Nucleus accumbens (tissue), 56 donors: ENCODE measurements at places on chromosomes 1 and 21.

DNA sequence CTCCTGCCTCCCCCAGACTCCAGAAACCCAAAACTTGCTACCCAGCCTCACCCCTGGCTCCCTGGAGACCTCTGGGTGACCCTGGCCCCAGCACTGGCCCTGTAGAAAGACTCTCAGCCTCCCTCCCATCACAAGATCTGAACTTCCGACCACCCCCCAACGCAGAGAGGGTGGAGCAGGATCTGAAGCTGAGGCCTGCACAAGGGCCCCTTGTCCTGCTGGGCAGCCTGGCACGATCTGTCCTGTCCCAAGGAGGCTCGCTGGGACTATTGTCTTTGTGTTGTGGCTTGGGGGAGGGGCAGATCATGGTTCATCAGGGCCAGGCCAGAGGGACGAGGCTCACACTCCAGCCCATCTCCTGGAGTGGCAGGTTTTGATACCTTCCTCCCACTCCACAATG, 20.0 kb downstream of the PHLDA3 start:
- no peak for DNase-seq

GRCh38 chr21:43893536-43894205, 28.6 kb downstream of the AGPAT3 start:
- DNase-seq: no peak

- DNase-seq: no peak
Measured at GRCh38 chr1:82931006-82931405, 1067.9 kb downstream of the TTLL7 start.

DNA sequence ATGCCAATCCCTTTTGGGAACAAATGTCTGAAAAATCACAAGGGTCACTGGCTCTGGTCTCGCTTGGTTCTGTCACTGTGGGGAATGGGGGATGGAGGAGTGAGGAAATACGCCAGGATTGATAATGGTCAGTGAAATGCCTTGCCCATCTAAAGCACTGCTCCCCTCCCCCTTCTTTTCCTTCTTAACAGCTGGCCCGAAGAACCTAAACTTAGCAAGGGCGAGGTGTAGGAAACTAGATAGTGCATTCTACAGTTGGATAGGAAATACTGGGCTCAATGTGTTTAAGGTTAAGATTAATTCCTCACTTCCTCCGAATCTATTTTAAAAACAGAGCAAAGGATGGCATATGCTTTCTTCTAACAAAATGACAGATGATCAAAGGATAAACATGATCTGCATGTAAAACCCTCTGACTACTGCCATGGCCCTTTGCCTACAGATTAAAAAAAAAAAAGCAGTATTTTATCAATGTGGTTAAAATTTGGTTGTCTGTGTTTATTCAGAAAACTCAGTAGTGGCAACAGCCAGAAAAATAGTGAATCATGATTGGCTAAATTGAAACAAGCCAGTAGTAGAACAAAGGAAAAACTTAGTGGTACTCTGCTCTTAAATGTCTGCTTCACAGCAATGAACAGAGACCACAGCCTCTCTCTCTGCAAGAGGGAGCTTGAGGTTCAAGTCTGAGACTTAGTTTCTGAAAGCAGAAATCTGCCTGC, 86.1 kb upstream of the VAV3 start:
- DNase-seq: no peak

GRCh38 chr1:107139833-107140702, 771 bp upstream of the NTNG1 start:
- DNase-seq: no peak

GRCh38 chr1:203690730-203691129, 64.1 kb downstream of the ATP2B4 start:
- no peak for DNase-seq

DNA sequence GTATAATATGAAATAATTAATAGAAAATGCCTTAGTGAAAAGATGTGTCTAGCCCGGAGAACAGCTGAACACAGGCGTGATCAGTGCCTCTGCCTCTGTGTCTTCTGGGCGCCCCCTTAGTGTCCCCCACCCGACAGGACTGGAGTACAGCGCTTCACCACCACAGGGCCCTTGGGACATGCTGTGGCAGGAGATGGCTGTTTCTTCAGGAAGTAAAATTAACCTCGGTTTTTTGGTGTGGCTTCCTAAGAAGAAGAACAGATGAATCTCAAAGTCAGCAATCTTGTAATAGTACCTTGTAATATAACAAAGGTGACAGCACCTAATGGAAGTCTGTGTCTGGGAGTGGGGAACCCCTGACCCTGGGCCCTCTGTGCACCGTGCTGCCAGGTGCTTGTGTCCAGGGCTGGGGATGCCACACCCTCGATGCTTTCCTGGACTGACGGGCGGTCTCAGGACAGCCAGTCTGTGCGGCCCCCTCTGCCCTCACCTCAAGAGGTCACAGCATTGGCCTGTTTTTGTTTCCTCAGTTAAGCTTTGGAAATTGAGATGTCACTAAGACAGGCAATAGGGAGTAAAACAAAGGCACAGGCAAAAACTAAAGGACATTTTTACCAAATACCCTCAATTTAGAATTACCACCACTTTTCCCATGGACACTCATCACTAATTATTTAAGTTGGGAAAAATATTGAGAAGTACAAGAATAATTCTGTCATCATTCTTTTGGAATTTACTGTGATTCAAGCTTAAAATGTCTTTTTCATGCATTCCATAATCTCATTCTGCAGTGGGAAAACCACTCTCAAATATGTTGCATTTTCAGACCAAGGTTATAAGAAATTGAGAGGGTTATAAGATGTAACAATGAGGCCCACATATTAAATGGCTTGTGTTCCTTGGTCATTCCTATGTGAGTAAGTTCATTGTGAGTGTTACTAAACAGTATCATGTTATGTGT, 79.3 kb downstream of the ADARB1 start:
- DNase-seq: no peak

GRCh38 chr1:63746129-63746864, 27.5 kb upstream of the ROR1 start:
- DNase-seq: no peak

GRCh38 chr1:78236716-78237115, 190.9 kb downstream of the GIPC2 start:
- DNase-seq: no peak

GRCh38 chr1:25948641-25949040, 42.4 kb upstream of the STMN1 start:
- no peak for DNase-seq

GRCh38 chr21:42777064-42777756, 102.1 kb downstream of the WDR4 start:
- no peak for DNase-seq

DNA sequence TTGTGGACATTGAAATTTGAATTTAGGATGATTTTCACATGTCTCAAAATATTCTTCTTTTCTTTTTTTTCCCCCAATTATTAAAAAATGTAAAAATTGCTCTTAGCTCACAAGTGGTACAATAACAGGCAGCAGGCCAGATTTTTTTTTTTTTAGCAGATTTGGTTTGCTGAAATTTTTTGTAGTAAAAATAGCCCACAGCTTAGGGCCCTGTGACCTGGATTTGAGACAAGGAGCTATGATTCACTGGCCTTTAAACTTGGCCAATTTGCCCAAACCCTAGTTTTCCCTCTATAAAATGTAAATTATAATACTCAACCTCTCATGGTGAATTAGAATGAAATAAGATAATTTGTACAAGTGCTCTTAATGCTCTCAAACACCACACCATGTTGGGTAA, 253.8 kb downstream of the DYRK1A start:
- no peak for DNase-seq

DNA sequence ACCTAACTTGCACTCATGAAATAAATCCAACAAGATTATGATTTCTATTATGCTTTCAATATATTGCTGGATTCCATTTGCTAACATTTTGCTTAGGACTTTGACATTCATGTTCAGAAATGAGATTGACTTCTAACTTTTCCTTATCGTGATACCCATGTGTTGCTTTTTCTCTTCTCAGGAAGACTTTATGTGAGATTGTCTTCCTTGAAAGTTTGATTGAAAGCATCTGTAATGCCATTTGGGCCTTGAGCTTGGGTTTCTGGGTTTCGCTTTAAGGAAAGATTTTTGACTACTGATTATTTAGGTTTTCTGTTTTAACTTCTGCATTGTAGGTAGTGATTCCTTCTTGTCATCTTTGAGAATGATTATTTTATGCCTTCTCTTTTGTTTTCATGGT, 27.8 kb downstream of the AGMAT start:
- DNase-seq: no peak
